ENCODE measurements at places on chromosomes 11 and 22.

GRCh38 chr22:30227438-30228228, 18.9 kb downstream of the LIF start:
- DNase-seq, result no peak

DNA sequence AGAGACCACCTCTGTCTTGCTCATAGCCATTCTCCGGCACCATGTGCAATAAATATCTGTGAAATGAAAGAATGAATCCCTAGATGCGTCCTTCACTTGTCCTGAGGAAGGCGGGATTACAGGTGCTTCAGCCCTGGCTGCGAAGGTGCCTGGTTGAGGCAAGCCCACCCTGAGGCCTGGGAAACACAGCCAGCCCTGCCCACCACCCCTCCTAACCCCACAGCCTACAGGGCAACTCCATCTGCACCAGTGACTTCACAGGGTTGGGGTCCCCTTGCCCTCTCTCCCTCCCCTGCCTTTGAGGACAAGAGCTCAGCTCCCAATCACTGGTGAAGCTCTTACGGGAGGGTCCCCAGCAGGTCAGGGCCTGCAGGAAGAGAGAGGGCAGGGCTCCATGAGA, 17.5 kb upstream of the SCGB1A1 start:
- no peak for DNase-seq

DNA sequence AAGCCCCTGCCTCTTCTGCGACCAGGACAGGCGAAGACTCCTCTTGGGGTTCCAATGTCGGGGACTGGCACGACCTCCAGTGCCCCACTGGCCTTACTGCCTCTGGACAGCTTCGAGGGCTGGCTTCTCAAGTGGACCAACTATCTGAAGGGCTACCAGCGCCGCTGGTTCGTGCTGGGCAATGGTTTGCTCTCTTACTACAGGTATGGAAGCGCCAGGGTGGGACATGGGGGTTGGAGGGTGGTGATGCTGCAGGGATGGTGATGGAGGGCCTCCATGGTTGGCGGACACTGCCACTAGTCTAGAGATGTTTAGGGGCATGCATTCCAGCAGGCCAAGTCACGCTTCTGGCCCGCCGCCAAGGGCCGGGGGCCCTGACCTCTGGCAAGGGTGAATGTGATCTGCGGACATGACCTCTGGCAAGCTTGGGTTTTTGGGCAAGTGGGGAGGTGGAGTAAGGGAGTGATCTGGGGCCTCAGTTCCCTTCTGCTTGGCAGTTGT, 727 bp downstream of the OSBP2 start:
- DNase-seq, result no peak

DNA sequence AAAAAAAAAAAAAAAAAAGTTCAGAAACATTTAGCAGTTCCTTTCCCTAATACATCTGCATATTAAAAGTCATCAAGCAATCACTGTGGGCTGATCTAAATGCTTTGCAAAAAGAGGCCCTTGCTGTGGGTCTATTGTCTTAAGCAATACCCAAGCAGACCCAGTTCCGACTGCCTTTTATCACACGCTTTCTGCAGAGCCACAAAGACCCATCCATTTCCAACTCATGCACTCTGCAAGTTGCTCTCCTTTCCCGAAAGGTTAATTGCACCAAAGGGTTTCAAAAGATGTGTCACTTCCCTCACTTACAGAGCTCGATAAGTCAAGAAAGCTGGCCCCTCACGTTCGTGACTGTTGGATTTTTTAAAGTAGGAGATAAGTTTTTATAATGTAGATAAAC, 138.9 kb downstream of the MPPED1 start:
- no peak for DNase-seq

DNA sequence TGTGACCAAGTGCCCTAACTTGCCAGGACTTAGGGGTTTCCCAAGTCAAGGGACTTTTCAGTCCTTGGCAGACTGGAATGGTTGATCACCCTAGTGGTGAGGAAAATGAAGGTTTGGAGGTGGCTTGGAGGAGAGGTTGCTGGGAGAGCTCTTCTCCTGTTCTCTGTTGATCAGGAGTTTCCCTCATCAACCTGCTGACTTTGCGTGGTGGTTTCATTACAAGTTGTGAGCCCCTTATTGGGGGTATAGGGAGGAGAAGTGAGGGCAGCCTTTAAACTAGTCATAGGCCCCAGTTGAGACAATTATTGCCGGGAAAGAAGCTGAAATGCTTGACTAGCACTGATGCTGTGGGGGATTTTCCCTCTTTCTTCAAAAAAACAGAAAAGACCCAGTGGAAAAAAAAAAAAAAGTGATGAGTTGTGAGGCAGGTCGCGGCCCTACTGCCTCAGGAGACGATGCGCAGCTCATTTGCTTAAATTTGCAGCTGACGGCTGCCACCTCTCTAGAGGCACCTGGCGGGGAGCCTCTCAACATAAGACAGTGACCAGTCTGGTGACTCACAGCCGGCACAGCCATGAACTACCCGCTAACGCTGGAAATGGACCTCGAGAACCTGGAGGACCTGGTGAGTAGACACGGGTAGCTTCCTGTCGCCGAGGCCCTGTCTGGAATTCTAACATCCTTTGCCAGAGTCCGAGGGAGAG, at the start of gene CXCR5:
CXCR5 (plus strand) TSS at position 525 of the 704 bp plus-strand sequence; CDS start at position 575, 50 bp downstream.
- peak; percentile 82 for DNase-seq
